ENCODE measurements at places on chromosomes 3 and 15.

GRCh38 chr15:52115598-52116427, 3.2 kb upstream of the BCL2L10 start:
- no peak for DNase-seq

DNA sequence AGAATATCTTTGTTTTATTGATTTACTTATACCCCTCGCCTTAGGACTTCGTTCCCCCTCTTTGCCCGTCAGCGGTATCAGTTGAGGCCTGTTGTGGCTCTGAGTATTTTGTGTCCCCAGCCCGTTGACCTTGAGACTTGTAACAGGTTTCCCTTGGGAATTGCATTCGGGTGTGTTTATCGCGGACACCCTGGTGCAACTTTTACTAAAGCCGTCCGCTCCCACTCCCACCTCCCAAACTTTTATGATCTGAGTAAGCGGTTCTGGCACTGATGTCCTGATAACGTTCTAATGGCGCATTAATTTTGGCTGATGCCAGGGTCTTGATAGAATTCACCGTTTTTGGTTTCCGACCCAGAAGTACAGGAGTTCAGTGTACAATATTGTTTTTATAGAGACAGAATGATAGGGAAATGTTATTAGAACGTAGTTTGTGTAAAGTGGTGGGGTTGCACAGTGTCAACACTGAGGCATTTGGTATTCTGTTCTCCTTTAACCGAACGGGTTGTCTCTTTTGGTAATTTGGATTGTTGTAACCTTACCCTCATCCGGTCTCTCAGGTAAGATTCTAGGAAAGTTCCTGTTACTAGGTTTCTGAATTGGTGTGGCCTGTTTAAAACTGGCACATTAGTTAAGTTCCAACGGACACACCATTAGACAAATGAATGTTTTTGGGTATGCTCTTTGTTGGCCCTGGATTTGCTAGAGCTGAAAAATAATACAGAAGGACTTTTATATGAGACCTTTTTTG, 47.8 kb downstream of the OIP5 start:
- peak; percentile 40 for DNase-seq

- DNase-seq, result no peak
Observed at GRCh38 chr3:64316971-64317370, 91.7 kb upstream of the PRICKLE2 start.

DNA sequence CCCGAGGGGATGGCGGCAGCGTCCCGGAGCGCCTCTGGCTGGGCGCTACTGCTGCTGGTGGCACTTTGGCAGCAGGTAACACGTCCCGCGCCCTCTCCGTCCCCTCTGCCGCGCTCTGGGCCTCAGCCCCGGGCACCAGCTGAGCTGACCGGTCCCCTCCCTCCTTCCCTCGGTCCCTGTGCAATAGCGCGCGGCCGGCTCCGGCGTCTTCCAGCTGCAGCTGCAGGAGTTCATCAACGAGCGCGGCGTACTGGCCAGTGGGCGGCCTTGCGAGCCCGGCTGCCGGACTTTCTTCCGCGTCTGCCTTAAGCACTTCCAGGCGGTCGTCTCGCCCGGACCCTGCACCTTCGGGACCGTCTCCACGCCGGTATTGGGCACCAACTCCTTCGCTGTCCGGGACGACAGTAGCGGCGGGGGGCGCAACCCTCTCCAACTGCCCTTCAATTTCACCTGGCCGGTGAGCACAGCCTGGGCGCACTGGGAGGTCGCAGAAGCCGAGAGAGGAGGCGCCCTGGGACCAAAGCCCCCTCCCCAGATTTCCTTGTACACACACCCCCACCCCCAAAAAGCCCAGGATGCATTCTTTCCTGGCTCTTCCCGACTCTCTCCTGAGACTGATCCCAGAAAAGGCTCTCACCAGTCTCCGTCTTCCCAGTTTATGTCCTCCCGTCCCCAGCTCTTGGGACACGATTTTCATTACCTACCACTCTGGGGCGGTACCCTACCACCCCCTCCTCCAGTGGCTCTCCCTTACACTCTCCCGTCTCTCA, 705 bp downstream of the DLL4 start:
- DNase-seq, result peak; percentile 58

DNA sequence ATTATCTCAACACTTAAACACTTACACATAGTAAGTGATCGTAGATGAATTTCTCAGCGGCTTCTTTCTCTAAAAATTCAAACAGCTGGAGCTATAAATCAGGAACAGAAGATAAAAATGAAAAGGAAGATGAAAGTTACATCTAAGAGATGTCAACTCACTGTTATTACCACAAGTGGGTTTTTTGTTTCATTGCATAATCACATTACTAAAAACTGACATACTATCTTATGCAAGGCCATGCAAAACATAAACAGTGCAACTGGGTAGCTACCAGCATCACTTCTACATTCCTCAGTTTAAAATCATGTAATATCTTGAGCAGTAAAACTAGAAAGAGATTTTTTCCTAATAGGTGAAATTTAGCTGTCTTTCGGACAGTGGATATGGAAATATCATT, 14.9 kb downstream of the MINDY4B start:
- peak; percentile 10 for DNase-seq

DNA sequence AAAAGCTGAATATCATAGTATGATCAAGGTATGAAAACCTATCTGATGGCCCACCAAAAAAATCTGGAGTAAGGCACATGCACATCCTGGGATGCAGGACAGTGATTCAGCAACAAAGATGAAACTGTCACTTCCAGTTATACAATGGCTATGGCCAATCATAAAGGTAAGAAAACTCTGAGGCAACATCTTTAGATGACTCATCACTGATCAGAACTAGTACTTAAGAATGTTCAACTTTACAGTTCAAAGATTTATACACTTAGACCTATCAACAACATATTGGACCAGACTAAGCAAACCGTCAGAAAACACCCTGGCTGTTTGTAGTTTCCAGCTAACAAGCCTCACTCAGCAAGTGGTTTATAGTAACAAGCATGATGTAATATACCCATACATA, 21.3 kb upstream of the PLCH1 start:
- no peak for DNase-seq

GRCh38 chr15:30865257-30865656, 38.5 kb upstream of the FAN1 start:
- DNase-seq, result no peak

- DNase-seq, result peak; percentile 30
Observed at GRCh38 chr3:134743006-134743405, 52.1 kb upstream of the EPHB1 start.

DNA sequence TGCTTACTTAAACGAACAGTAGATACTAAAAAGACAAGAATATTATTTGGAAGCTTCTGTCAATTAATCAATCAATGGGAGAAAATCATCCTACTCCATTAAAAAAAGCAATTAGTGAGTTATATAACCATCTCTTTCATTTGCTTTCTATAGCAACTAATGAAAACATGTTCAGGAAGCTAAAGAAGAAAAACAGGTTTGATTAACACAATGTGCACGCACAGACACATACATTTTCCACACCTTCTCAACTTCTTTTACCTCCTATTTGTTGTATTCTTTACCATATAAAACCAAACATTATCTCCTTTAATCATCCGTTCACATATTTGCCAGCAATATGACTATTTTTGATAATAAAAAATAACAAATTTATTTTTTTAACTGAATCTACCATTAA, 111.3 kb downstream of the GBE1 start:
- no peak for DNase-seq

GRCh38 chr3:86244905-86245304, 746.0 kb downstream of the VGLL3 start:
- DNase-seq, result no peak

DNA sequence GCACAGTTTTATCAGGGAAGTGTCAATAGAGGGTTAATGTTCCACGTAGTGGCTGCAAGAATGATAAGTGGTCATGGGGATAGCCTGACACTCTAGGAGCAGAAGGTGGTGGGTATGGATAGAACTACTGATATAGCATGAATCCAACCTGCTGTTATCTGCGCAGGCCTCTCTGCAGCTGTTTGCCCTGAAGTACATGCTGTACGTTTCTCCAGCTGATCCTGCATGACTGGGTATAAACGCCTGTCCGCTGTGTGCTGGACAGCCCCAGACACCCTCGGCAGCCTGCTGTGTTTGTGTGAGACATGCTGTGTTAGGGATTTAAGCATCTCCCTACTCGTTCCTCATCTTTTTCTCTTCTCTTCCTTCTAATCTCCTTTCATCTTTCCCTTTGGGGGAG, 87.1 kb downstream of the LPP start:
- DNase-seq, result peak; percentile 67

- peak; percentile 53 for DNase-seq
Observed at GRCh38 chr15:32994810-32995424, 199.6 kb downstream of the FMN1 start.

DNA sequence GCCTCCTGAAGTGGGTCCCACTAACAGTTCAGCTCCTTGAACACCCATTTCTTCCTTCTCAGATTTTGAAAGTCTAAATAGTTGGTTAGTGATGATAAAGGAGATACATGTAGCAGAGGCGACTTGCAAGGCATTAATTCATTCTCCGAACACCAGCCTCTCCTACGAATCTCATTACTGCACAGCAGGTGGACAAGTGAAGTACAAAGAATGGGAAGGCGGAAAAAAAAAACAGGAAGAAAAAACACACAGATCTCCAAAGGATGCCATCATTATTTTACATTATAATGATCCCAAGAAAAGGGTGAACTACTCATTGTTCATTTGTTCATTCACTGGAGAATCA, 276.5 kb downstream of the MAGI1 start:
- DNase-seq, result no peak

GRCh38 chr3:60755094-60755493, 496.2 kb downstream of the FHIT start:
- no peak for DNase-seq

DNA sequence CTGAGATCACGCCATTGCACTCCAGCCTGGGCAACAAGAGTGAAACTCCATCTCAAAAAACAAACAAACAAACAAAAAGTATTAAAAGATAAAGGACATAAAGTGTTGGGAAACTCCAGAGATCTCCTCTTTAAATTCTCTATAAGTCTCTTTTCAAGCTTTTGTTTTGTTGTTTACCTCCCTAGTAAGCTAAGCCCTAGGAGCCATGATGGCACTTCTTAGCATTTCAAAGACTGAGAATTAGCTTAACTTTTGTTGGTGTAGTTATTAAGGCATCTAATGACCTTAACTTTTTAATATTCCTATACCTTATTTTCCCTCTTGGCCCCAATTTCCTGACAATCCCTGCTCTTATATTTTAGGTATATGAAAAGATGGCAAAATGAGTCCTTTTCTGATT, 157.3 kb downstream of the ZNF609 start:
- DNase-seq, result no peak

DNA sequence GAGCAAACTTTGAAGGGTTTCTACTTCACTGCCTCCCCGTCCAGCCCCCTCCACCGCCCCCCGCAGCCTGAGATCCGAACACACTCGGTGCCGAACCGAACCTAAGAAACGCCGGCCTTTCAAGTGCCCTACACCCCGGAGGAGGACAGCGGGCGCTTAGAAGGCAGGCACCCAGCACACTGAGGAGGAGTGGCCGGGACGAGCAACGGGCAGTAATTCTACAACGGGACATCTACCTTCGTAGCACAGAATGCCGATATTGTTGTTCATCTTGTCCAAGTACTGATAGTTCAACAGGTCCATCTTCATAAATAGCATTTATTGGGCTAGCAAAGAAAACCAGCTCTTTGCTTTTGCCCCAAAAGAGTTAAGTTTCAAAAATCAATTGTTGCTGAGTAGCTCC, 513 bp downstream of the VGLL4 start:
- peak; percentile 65 for DNase-seq

DNA sequence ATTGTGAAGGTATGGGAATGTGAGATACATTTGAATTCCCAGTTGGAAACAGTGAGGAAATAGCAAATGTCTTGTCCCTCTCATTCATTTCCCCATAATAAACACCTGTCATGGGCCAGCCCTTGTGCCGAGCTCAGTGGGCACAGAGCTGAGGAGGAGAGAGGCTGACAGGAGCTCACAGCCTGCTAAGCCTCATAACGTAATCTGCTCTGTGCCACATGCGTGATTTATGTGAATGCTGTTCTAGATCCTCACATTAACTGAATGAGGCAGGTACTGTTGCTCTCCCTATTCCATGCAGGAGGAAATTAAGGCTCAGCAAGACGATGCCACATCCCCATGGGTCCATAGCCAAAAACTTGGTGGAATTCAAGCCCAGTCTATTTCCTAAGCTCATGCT, 35.2 kb upstream of the RHO start:
- no peak for DNase-seq

GRCh38 chr3:33914731-33915379, 116.4 kb downstream of the PDCD6IP start:
- no peak for DNase-seq

- no peak for DNase-seq
Observed at GRCh38 chr3:186974824-186975313, 44.5 kb downstream of the ST6GAL1 start.

All from myocyte (in vitro differentiated cells).